ENCODE measurements at places on chromosomes 5 and 9. TPM values are rescaled to one million over a fixed set of nuclear protein-coding genes. Genes with fewer than 3 reads are reported as not detected.
A peak's percentile ranks its signal among the peaks of the same experiment; 100 is the strongest.

The TICAM2 gene
- total RNA-seq = 1.2 TPM

The ALDH7A1 gene
- 38.3 TPM for total RNA-seq

The GABRA1 gene
- total RNA-seq = 29.8 TPM

The ABITRAM gene
- 6.5 TPM for total RNA-seq

The GPR107 gene
- total RNA-seq = 21.2 TPM

The GFI1B gene
- total RNA-seq = 0.41 TPM

The LMX1B gene
- total RNA-seq = under 0.01 TPM

DNA sequence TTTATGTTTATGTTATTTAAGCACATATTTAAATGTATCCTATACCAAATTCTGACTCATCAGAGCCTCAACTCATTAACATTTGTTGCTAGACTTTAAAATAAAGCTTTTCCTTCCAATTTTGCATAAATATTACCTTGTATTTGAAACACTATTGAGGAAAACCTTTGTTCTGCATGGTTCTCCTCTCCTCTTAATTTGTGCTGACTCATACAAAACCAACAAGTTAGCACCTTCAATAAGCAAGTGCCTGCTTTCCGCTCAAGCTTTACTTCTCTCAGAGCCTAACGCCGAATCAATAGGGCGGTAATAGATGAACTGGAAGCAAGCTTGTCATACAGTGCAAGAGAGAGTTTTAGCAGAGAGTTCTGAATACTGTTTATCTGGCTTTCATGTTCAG, 7.9 kb downstream of the AMACR start:
- no peak for DNase-seq

GRCh38 chr5:180338001-180338707, 15.0 kb downstream of the GFPT2 start:
- DNase-seq = no peak

GRCh38 chr9:128885376-128885775, 3.4 kb downstream of the LRRC8A start:
- DNase-seq = no peak

- DNase-seq = no peak
Measured at GRCh38 chr5:169744336-169744735, 107.3 kb downstream of the DOCK2 start.

GRCh38 chr5:139690064-139690802, 42.1 kb downstream of the CXXC5 start:
- DNase-seq = no peak

GRCh38 chr5:61586096-61587084, 254.3 kb downstream of the ZSWIM6 start:
- no peak for DNase-seq

DNA sequence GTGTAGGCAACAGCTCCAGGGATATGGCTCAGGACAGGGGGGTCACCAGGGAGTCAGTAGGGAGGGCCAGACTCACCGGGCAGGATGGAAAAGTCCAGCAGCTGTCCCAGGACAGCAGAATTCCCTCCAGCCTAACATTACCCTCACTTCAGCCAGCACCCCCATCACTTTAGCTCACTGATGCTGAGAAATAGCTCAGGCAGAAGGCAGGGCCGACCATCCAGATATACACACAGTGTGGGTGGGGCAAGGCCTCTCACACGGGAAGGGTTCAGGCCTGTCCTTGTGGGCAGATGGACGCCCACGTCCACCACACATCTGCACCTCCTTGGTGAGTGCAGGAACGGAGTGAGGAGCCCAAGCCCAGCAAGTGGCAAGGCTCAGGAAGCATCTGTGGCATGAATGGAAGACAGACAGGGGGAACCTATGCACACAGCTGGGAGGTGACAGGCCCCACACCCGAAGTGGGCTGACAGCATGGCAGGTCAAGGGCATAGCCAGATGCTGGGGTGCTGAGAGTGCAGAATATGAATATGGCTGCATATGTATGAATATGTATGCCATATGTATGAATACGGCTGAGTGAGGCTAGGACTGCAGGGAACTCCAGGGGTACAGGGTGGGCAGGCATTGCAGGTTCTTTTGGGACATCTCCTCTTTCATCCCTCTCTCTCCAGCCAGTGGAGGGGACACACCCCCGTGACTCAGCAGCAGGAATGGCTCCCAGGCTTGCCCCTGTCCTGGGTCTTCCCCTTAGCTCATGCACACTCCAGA, 17.0 kb downstream of the BICD2 start:
- no peak for DNase-seq

GRCh38 chr5:135472141-135472540, 20.0 kb upstream of the TIFAB start:
- DNase-seq = no peak

GRCh38 chr5:173828952-173829351, 59.2 kb upstream of the CPEB4 start:
- no peak for DNase-seq

GRCh38 chr9:113341712-113342410, 1.8 kb upstream of the WDR31 start:
- no peak for DNase-seq

DNA sequence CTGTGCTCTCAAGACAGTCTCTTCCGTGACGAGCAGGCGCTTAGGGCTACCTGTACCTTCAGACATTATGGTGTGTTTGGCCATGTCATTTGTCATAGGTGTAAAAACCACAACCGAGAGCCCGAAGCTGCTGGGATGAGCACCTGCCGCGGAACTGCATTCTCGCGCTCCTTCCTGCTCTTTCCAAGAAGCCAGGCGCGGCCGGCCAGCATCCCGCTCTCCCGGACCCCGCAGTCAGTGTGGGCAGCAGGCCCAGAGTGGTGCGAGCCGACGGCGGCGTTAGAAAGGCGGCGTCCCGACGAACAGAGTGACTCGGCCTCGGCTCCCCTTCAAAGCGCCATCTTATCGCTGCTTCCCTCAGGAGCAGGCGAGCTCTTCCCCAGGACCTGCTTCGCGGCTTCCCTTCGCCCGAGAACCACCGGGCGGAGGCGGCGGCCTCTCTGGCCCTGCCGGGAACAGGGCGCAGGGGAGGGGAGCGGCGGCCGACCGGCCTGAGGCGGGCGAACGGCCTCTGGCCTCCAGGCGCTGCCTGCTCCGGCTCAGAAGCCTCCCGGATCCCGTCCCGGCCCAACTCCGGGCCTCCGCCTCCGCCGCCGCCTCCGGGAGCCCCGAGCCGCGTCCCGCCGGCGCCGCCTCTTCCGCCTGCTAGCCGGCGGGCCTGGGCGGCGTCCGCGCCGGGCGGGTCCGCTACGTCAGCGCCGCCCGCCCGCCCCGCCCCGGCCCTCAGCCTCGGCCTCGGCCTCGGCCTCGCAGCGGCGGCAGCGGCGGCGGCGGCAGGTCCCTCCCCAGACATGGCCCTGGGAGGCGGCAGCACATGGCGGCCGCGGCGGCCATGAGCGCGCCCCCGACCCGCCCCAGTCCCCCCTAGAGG, at the start of gene FAM120A:
Gene FAM120A (plus strand): TSS at position 741 of the 871 bp plus-strand sequence. CDS start 231 bp downstream, outside the sequence.
- DNase-seq = peak; percentile 87

- peak; percentile 4 for DNase-seq
Measured at GRCh38 chr9:26856413-26857032, 36.1 kb downstream of the CAAP1 start.

DNA sequence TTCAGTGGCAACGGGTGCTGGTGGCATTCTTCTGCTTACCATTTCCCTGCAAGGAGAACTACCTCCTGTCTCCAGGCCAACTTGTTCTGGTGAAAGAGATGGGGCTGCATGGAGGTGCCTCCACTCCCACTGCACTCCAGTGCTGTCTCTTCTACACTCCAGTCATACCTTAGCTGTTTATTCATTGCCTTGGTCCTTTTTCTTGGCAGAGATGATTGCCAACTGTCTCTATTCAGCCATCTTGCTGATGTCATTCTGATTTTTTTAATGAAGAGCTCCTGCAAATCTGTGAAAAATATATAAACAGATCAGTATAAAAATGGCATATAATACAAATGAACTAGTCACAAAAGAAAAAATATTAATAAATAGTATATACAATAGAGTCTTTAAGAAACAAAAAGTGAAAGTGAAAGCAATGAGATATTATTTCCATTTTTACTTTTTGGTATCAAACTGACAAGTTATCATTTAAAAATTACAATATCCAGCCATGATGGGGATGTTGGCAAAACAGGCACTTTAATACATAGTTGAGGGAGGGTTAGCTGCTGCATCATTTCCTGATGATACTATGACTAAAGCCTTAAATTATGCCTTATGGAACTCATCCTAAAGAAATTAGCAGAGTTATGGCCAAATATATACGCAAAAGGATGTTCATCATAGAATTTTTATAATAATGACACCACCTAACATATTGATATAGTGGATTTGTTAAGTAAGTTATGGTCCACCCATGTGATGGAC, 109.4 kb downstream of the CARTPT start:
- no peak for DNase-seq

GRCh38 chr9:119121899-119122298, 247.3 kb downstream of the BRINP1 start:
- no peak for DNase-seq

GRCh38 chr5:558326-558725, 34.1 kb upstream of the SLC9A3 start:
- no peak for DNase-seq

- DNase-seq = no peak
Measured at GRCh38 chr5:136730426-136730825, 365.1 kb upstream of the TRPC7 start.

GRCh38 chr9:130140706-130141105, 31.5 kb upstream of the NCS1 start:
- DNase-seq = no peak

DNA sequence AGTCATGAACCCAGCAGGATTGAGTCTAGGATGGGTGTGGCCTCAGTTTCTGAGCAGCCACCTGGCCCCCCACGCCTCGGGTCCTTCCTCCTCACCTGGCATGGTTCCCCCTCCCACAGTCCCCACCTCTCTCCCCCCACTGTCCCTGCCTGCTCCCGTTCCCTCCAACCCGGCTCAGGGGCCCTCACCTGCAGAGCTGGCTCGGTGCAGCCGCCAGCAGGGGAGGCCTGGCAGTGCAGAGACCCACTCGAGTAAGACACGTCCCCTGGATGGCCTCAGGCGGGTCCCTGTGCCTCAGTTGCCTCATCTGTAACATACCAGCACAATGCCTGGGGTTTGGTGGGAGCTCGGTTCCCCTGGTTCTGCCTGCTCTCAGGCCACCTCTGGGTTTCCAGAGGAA, 66.2 kb downstream of the NEK6 start:
- DNase-seq = no peak

- DNase-seq = no peak
Measured at GRCh38 chr5:56366986-56367385, 133.9 kb upstream of the ANKRD55 start.

DNA sequence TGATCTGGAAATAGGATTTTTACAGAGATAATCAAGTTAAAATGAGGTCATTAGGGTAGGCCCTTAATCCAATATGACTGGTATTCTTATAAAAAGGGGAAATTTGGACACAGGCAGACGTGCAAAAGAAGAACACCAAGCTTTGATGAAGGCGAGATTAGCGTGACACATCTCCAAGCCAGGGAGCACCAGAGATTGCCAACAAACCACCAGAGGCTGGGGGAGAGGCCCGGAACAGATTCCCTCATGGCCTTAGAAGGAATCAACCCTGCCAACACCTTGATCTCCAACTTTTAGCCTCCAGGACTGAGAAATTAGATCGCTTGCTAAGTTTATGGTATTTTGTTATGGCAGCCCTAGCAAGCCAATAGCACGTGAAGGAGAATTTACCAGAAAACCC, 10.8 kb upstream of the ARSI start:
- no peak for DNase-seq

DNA sequence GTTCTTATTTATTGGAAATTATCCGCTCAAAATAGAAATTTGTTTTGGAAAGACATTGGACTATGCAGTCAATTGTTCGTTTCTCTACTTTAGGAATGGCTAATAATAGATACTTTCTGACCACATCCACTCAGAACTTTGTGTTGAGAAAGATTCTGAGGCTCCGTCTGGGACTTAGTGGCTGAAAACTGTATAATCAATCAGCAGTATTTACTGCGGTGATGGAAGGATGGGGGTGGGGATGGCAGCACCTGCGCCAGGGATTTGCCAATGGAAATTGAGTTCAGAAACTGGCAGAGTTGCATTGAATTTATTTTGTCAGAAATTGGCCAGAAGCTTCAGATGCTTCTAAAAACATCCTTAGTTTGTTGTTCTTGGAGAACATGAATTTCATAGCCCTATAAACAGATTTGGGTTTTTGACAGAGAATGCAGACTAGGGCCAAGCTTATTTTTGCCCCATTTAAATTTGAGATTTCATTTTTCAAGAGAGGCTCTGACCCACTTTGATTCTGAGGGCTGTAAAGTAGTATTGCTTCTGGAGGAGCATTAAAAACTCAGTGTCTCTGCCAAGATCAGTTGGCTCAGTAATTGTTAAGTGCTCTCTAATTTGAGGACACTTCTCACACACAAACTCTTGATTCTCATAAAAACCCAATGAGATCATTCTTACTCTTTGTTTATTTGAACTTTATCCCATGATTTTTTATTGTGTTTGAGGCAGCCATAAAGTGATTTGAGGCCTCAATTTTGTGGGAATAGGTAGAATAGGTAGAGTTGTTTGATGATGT, 215.1 kb downstream of the CD180 start:
- no peak for DNase-seq

GRCh38 chr5:81785322-81785721, 34.4 kb upstream of the SSBP2 start:
- DNase-seq = no peak

- DNase-seq = peak; percentile 32
Measured at GRCh38 chr5:138610415-138610917, 35.3 kb upstream of the HSPA9 start.

DNA sequence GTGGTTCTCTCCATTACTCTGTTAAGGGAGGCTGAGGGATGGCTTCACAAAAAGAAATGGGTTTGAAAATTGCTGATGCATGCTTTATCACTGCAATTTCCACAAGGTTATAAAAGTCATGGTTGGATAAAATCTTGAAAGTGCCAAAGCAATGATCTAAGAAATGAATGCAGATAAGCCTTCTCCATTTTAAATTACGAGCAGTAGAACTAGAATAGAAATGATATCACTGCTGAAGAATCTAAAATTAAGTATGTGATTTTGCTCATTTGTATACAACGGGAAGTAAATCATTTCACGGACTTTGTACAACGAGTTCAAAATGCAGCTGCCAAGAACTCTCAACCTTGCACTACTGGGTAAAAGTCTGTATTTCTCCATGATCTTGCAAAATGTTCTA, 299.0 kb downstream of the PRELID2 start:
- DNase-seq = no peak

GRCh38 chr5:150624334-150625163, 15.9 kb upstream of the SYNPO start:
- DNase-seq = peak; percentile 75

DNA sequence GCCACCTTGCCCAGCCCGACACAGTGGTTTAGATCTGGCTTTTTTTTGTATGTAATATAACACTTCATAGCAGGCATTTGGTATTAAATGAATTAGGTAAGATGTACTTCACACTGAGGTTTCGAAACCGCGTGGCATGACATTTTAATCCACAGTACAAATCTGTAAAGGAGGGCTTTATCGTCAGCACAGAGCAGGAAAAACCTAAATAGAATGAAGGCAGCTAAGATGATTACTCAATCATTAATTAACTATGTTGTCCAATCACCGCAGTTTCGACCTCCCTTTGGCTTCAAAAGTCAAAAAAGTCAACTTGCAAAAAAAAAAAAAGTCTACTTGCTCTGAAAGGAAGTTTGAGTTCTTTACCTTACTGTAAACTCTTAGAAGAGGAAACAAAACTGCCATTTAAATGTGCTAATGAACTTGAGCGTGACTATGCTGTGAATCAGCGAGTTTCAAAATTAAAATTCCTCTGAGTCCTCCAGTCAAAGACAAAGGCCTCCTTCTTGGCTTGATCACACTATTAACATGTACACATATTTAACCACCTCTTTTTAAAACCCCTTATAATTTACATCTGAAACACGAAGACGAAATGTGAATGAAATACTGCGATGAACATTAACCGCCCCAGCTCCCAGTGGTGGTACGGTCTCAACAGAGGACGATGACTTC, 698 bp upstream of the SEC24A start:
- peak; percentile 22 for DNase-seq

- no peak for DNase-seq
Measured at GRCh38 chr9:27125936-27126335, 16.9 kb downstream of the TEK start.
